ENCODE measurements at places on chromosomes 3 and 15.

- no peak for DNase-seq
Observed at GRCh38 chr3:50534681-50535330, 31.4 kb upstream of the CACNA2D2 start.

GRCh38 chr15:69253156-69253555 is 45.6 kb upstream of the PAQR5 start:
- DNase-seq = peak; percentile 61

GRCh38 chr3:11826628-11827265 is 19.9 kb downstream of the TAMM41 start:
- no peak for DNase-seq

- no peak for DNase-seq
Observed at GRCh38 chr3:11589706-11590105, 54.0 kb downstream of the VGLL4 start.

GRCh38 chr15:41487802-41488201 is 5.9 kb upstream of the ITPKA start:
- no peak for DNase-seq

DNA sequence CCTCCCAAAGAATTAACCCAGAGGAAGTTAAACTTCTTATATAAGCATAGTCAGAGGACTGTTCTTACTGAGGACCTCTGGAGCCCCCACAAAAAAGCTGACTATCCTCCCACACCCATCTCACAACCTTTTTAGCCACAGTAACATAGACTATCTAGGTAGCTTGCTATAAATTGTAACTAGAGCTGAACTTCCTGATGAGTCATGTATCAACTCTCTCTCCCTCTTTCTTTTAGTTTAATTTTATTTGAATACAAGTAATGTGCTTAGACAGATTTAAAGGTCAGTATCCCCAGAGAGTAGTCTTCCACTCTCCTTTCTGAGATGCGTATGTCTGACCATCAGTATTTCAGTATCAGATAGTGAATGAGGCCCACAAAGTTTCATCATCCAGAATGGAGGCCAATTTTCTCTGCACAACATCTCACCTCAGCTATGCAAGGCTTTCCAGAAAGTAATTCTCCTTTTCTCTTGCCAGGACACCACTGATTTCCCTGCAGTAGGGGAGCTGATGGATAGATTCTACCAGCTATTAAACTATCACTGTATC is 104.0 kb upstream of the MYRIP start:
- no peak for DNase-seq

- DNase-seq = no peak
Observed at GRCh38 chr3:101518421-101518871, 5.4 kb upstream of the SENP7 start.

GRCh38 chr3:37945807-37946530 is 44.6 kb upstream of the VILL start:
- peak; percentile 52 for DNase-seq

DNA sequence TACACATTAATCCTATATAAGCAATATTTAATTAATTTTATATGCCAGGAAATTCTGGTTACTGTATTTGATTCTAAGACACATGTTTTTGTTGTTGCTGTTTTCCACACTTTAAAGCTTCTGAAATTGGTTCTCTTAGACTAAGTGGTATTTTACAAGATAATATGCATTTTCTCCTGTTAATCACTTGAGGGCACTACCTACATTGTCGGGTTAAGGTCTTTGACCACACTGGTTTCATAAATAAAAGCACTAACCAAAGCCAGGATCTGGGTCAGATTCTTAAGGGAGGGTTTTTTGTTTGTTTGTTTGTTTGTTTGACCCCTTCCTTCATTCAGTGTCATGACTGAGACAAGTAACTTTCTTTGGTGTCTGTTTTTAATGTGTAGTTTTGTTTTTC is 590.2 kb downstream of the RBMS3 start:
- DNase-seq = no peak

Measured in AG20443 (cell line).